KG1 (cell line): ENCODE measurements at places on chromosomes 7 and 10.

DNA sequence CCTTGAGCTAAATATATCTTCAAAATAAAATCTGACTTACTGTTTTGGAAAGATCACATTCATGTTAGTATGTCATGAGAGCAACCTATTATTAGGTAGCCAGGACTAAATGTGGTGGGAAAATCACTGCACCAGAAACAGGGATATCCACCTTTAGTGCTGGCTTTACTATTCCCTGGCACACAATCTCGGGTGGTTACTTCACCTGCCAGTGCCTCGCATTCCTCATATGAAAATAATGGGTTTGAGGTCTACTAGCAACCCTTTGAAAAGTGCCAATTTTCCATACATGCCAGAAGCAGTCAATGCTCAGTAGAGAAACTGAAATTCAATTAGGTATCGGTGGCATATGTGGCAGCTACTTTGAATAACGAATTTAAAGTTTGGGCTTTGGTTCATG is 36.8 kb downstream of the PTN start:
- no peak for DNase-seq

GRCh38 chr10:121411004-121411403 is 187.2 kb downstream of the FGFR2 start:
- DNase-seq: no peak

GRCh38 chr7:135388616-135389015 is 121.3 kb downstream of the CNOT4 start:
- no peak for DNase-seq

GRCh38 chr10:35887685-35888084 is 245.6 kb upstream of the FZD8 start:
- no peak for DNase-seq

GRCh38 chr7:139570119-139570518 is 46.6 kb downstream of the CLEC2L start:
- DNase-seq: no peak

DNA sequence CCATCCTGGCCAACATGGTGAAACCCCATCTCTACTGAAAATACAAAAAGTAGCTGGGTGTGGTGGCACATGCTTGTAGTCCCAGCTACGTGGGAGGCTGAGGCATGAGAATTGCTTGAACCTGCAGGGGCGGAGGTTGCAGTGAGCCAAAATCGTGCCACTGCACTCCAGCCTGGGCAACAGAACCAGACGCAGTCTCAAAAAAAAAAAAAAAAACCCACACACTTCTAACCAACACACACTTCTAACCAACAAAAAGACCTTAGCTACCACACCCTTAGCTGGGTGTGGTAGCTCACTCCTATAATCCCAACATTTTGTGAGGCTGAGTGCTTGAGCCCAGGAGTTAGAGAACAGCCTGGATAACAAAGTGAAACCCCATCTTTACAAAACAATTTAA is 33.9 kb upstream of the SPOCK2 start:
- DNase-seq: no peak

DNA sequence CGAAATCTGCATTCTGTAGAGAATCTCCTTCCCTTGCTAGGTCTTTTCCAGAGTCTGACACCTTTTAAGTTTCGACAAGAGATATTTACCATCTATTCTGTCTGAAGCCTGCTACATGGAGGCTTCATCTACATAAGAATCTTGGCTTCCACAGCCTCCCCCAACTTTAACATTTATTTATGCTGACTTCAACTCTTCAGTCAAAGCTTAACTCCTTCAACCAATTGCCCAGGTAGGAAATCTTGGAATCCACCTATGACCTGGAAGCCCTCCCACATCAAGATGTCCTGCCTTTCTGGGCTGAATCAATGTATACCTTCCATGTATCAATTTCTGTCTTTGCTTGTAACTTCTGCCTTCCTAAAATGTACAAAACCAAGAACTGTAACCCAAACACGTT is 54.7 kb downstream of the MINPP1 start:
- DNase-seq: no peak

DNA sequence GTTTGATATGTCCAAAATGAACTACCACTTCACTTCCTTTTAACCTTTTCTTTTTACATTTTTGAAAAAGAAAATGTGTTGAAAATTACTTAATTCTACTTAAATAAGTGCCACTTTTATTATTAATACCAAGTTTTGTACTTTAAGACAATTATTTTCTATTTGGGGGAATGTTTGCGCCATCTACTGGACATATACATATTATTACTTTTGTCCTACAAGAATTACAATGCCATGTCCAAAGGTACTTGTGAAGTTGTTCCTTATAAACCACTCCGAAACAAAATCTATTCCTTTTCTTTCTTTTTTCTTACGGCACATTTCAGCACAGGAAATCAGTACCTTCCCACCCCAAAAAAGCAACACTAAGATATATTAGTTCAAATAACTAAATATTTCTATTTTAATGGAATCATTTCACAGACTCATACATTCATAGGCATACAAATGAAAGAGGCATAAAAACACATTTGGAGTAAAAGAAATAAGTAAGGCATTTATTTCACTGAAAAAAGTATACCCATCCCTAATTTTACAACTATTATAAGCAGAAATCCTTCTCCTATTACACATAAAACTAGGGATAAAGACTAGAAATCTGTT is 169.9 kb downstream of the RNF133 start:
- DNase-seq: peak; percentile 5

- no peak for DNase-seq
Observed at GRCh38 chr10:113920114-113920513, 65.7 kb downstream of the NHLRC2 start.

DNA sequence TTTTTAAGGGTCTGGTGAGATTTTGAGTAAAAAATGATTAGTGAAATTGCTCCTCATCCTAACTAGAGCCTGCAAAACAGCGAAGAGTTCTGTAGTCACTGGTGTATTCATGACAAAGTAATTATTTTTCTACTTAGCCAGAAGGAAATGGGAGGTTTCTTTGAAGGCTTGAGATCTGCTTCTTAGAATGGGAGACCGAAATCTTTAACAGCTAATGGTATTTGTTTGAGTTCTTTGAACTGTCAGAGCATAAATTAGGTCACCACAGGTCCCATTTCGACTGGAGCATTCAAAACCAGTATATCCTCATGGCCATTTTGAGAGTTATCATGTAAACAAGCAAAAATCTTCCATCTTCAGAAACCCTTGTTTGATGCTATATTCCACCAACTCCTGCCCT is 77.1 kb upstream of the NME8 start:
- DNase-seq: no peak

- no peak for DNase-seq
Observed at GRCh38 chr7:6407434-6407833, 40.3 kb downstream of the DAGLB start.

DNA sequence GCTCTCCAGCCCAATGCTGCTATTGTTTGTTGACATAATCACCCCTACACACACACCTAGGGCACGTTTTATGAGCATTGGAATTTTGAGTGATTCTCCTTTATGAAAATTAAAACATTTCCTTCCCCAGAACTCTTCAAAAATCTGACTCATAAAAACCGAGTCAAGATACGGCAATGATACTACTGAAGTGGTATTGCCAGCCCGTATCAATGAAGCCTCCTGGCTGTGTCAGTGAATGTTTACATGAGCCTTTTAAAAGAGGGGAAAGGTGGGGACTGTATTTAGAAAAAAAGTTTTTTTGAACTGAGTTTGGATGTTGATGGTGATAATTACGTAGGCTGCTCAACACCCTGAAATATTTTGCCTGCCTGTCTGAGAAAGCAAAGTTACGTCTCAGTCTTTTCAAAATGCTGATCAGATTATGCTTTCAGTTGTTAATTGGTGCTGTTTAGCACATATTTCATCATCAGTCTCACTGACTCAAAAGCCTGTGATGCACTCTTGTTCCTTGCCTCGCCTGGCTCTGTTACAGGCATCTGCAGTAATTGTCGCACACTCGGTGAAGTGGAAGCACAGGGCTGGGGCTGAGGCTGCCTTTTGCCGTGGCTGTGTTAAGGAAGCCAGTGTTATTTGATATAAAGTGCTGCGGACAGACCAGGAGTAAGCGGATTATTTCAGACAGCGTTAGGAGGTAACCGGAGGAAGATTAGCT is 157.4 kb upstream of the TCF7L2 start:
- no peak for DNase-seq

DNA sequence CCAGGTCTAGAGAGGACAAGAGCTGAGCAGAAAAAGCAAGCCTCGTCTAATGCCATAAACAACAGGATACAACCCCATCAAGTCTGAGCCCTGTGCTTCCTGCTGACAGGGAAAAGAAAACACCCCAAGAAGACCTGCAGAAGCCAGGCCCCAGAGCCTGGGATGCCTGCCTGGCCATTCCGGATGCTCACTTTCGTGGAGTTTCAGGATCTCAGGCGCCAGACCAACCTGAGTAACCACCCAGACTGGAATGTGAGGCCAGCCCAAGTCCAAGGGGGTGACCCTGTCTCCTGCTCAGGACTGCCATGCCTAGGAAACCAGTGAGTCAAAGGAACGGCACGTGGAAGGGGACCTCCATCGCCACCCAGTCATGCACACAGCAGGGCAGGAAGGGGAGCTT is 74.3 kb downstream of the PLXNA4 start:
- no peak for DNase-seq

- no peak for DNase-seq
Observed at GRCh38 chr10:124069341-124070264, 23.8 kb downstream of the CHST15 start.

DNA sequence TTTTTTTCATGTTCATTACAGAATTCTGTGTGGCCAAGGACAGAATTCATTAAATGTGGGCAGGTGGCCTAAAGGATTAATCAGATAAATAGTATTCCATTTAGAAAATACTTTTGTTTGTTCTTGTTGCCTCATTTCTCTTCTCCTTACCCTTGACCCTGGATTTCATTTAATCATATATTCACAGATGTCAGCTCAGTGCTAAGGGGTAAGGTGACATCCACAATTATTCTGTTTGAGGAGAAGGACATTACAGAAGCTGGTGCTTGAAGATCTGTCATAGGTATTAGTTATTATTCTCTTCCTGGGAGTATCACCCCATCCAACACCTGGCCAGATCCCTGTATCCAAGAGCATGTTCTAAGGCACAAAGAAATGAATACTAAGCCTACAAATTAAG is 961.1 kb downstream of the XPNPEP1 start:
- no peak for DNase-seq

DNA sequence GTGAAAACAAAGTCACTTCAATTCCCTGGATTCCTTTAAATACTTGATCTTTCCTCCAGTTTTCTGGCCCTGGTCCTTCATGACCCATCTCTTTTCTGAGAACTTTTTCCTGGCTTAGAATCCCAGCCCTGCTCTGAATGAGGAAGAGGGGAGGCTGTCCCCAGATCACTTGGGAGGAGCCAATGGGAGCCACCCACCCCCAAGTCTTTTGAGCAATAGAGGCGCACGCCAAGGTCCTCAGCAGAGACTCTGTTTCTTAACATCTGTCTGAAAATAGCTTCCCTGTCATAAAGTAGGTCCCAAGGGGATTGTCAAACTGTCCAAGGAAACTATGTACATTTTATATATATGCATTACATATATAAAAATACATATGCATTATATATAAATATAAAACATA is 126.8 kb downstream of the ADRA2A start:
- no peak for DNase-seq

DNA sequence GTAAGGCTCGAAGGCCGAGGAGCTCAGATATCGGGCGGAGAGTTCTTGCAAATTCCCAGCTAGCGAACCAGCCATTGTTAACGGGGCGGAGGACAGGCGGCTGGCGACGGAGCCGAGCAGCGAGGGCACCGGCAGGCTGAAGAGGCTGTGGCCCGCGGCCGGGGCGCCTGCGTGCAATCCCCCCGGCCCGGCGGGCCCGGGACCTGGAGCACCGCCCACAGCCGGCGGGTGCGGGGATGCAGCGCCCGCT is 4.1 kb downstream of the VAX1 start:
- no peak for DNase-seq

DNA sequence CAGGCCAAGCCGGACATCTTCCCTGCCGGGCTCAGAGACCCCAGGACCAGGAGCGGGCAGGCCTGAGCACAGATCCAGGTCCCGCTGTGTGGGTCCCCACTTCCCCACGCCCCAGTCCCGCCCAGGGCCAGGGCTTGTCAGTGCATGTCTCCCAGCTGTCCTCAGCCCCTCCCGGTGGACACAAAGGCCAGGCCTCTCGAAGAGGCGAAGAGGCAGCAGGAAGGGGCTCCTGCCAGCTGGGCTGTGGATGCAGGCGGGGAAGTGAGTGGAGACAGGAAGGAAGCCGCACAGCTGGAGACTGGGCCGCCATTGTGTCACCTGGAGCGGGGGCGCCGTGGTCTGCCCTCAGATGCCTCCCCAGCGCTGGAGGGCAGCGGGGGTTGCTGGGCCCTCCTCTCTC is 4.8 kb downstream of the GRIFIN start:
- no peak for DNase-seq

- DNase-seq: no peak
Observed at GRCh38 chr7:7617550-7617949, 23.0 kb upstream of the UMAD1 start.

GRCh38 chr7:35259523-35259908 is 5.6 kb upstream of the TBX20 start:
- no peak for DNase-seq

GRCh38 chr10:127228195-127228787 is 31.9 kb upstream of the INSYN2A start:
- no peak for DNase-seq

- no peak for DNase-seq
Observed at GRCh38 chr10:86940677-86941076, 16.7 kb downstream of the MMRN2 start.

GRCh38 chr7:85424298-85424697 is 237.4 kb upstream of the SEMA3D start:
- DNase-seq: no peak

DNA sequence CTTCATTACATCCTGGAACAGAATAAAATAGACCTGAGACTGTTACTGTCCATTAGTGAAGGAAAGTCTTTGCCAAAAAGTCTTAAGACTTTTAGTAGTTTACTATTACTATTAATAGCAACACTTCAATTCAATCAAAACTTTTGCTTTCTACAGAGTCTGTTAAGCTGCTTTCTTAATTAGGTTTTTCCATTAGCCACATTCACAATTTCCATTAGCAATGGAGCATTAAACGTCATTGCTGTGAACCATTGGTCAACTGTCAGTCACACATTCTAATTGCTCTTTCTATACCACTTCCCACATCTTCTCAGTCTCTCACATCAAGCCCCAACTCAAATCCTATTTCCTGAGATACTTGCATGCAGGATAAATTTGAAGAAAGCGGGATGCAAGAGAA is 736.6 kb upstream of the SORCS1 start:
- no peak for DNase-seq

GRCh38 chr7:19023477-19023876 is 94.0 kb downstream of the TWIST1 start:
- DNase-seq: no peak

DNA sequence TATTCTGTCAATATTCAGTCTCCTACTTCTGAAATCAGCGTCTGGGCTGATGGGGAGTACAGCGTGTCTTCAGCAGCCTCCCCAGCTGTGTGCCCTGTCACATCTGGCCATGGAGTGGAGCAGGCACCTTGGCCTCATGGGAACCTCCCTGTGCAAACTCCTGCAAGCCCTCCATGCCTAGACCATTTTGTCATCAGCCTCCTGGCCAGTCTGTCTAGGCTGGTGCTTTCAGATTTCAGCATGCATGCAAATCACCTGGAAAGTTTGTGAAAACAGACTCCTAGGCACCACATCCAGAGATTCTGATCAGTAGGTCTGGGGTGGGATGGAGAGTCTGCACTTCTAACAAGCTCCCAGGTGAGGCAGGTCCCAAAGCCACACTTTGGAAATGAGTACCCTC is 26.2 kb upstream of the CCSER2 start:
- no peak for DNase-seq

GRCh38 chr10:17683541-17683940 is 39.6 kb downstream of the STAM start:
- DNase-seq: no peak
